ENCODE measurements at places on chromosomes 11 and 22.

DNA sequence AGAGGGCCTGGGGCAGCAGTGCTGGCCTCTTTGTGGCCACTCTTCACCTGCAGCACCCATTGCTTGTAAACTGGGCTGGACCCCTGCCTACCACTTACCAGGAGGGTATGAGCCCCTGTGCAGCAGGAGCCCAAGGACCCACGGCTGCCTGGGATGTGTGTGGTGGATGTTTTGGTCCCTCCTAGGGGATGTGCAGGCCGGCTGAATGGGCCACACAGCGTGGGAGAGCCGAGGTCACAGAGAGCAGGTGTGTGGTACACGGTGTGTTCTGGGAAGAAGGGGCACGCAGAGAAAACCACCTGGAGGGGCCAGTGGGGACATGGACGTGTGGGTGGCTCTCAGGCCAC, 19.3 kb upstream of the GNB1L start:
- DNase-seq = no peak

DNA sequence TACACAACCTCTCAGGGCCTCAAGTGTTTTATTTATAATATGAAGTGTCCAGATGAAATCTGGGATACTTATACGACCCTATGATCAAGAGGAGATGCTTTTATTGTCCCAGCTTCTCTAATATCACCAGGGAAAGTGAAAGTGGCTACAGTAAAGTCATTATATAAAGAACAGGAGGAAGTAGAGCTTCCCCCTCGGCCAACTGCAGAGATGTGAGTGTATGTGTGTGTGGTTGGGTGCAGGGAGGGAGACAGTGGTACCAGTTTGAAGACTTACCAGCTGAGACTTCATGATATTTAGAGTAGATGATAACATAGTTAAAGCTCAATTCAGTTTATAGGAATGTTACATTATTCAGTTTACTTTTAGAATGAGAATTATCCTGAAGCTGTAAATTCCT, 373.6 kb upstream of the DDI1 start:
- no peak for DNase-seq

- DNase-seq = no peak
These were observed 49.4 kb downstream of the ELFN2 start for GRCh38 chr22:37377927-37378326.

- no peak for DNase-seq
These were observed 69.4 kb upstream of the AMPD3 start for GRCh38 chr11:10385696-10386095.

GRCh38 chr11:72869831-72870230, 55.6 kb downstream of the ATG16L2 start:
- DNase-seq = no peak
